Activated naive CD4-positive, alpha-beta T cell treated with anti-CD3 and anti-CD28 coated beads, Interleukin-2, amount 50 U/mL, for 16 hours (primary cell): ENCODE measurements at places on chromosomes 16 and 17.

DNA sequence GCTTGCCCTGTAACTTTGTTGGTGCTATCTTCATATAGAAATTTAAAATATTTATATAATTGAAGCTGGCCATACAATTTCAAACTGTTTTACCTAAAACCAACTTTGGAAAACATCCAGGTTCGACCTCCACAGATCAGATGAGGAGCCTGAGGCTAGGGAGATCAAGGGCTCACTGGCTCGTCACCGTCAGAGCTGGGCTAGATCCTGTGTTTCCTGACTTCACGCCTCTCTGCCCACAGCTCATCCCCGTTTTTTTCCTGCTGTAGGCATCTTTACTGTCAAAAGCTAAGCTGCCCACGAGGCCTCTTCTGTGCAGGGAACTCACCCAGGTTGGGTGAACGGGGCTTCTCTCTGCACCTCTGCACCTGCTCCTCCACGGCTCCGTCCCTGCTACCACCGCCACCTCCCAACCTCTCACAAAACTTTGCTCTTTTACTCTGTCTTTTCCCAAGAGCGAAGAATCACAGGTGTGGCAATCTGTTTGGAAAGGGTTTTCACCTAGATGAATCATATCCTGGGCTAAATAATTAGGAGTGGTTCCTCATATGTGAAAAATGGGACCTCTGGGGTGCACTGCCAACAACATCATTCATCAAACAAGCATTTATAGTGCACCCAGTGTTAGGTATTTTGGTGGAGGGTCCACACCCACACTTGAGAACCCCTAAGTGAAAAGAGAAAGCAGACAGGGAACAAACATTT is 24.8 kb upstream of the KDM6B start:
- no peak for DNase-seq

DNA sequence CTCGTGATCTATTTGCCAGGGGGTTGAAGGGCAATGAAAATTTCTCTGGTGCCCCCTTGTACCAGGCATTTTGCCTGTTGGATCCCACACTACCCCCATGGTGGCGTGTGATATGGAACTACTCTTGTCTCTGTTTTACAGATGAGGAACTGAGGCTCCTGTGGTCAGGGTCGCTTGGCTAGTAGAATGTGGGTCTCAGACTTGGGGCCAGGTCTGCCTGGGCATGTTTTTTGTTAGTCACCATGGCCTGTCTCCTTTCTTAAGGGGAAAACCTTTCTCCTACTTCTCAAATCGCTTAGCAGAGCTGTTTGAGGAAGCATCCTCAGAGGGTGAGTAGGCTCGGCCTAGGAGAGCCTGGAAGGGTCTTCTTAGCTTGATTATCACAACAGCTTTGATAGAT is 51.2 kb downstream of the CLEC16A start:
- no peak for DNase-seq

- DNase-seq: peak; percentile 75
Observed at GRCh38 chr17:38322156-38322779, 21.5 kb downstream of the GPR179 start.

DNA sequence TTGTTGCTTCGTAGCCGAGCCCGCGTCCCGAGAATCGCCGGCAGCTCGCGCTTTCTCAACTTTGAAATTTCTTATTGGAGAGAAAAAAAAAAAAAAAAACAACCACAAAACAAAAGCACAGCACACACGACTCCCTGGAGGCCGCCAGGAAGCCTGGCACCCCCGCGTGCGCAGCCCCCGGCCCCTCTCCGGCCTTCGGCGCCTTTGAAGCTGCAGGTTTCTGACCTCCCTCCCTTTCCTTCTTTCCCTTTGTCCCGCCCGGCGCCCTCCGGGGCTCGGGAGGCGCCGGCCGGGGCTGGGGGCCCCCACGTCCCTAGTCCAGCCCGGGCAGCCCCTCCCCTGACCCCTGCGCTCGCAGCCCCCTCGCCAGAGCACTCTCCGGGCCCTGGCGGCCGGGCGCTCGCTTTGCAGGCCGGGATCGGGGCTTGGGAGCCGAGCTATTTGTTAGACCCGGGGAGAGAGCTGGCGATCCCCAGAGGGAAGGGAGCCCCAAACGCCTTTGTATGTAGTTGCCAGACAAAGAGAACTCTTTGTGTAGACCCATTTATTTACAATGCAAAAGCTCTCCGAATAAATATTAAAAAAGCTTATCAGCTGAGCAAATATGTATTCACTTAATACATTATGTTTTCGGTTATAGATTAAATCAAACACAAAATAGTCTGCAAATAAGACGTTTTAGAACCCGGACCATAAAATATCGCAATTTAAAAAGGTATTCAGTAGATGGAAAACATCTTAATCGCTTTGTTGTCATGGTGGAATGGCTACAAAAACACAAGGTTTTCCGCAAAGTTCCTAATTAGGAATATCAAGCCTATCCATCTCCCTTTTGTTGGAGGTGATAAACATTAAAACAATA is 2.3 kb downstream of the BAHCC1 start:
- no peak for DNase-seq

DNA sequence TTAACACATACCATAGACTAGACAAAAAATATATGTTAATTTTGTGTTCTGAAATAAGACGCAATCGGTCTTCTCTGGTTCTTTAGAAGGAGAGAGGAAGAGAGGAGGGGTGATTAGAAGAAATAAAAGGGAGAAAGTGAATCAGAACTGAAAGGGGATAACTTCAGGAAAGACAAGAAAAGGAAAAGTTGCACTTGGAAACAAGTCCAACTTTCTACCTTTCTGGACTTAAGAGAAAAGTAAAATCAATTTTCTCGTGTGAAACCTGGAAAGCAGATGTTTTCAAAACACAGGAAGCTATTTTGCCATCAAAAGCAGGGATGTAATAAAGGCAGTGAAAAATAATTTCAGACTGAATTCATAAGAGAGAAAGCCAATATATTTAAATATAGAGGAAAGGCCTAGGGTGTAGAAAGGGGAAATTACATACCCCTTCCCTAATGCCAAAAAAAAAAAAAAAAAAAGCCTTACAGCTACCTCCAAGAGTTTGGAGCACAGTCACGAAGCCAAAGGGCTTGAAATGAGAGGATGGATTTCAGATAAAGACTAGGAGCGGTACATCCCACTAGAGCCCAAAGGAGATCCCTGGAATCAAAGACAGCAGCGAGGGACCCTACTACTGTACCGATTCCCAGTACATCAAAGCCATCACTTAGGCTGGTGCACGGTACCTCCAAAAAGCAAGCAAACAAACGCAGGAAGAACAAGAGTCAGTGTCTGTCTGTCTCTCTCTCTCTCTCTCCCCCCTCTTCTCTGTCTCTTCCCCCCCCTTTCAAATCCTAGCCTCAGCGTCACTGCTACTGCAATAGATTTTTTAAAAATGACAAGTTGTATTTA is 12.1 kb upstream of the ZFHX3 start:
- DNase-seq: no peak

DNA sequence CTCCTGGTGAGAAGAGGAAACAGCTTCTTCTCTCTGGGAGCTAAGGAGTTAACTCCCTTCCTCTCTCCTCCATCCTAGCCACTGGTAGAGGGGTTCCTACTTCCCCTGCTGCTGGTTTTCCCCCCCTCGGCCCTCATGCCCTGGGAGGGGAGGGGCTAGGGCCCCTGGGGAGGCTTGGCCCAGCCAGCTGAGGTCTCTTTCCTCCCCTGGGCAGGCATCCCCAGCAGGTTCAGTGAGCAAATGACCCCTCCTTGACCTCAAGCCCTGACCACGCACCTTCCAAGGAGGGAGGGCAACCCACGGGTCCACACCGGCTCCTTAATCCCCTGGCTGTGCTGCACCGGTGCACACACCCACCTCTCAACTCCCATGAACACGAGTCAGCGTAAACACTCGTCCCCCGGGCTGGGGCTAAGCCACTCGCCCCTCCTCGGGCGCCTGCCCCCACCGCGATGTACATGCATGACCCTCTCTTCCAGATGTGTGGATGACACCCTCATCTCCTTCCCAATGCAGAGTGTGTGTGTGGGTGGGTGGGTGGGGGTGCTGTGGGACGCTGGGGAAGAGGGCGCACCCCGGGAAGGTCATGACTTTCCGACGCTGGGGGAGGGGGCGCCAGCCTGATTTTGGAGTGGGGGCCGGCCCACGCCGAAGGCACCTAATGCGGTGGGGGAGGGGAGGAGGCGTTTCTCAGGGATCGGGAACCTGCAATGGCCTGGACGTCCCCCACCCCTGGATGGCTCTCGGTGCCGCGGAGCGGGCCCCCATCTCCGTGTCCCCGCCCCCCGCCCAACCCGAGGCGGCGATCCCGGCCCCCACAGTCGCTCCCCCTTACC is 33.7 kb downstream of the SRCIN1 start:
- DNase-seq: no peak

- no peak for DNase-seq
Observed at GRCh38 chr17:81251709-81252301, 12.7 kb downstream of the NDUFAF8 start.

DNA sequence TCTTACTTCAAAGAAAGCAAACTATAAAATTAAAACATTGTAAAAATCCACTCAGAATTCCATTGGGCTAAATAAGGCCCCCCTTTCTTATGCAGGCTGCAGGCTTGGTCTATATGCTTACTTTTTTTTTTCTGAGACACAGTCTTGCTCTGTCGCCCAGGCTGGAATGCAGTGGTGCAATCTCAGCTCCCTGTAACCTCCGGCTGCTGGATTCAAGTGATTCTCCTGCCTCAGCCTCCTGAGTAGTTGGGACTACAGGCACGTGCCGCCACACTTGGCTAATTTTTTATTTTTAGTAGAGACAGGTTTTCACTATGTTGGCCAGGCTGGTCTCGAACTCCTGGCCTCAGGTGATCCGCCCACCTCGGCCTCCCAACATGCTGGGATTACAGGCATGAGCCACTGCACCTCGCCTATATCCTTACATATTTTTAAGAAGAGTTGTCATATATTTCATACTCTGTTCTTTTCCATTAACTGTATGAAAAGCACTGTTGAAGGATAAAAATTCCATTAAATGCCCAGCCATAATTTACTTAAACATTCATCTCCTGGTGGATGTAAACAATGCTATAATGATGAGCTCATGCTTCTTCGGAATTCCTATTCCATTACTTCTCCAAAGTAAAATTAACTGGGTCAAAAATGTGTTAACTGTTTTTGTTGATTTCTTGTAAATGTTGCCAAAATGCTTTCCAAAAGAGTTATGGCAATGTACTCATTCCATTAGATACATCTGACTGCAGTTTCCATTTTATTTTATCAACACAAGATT is 17.8 kb downstream of the SNN start:
- no peak for DNase-seq

GRCh38 chr17:34255381-34255732 is 272 bp downstream of the CCL2 start:
- DNase-seq: no peak

DNA sequence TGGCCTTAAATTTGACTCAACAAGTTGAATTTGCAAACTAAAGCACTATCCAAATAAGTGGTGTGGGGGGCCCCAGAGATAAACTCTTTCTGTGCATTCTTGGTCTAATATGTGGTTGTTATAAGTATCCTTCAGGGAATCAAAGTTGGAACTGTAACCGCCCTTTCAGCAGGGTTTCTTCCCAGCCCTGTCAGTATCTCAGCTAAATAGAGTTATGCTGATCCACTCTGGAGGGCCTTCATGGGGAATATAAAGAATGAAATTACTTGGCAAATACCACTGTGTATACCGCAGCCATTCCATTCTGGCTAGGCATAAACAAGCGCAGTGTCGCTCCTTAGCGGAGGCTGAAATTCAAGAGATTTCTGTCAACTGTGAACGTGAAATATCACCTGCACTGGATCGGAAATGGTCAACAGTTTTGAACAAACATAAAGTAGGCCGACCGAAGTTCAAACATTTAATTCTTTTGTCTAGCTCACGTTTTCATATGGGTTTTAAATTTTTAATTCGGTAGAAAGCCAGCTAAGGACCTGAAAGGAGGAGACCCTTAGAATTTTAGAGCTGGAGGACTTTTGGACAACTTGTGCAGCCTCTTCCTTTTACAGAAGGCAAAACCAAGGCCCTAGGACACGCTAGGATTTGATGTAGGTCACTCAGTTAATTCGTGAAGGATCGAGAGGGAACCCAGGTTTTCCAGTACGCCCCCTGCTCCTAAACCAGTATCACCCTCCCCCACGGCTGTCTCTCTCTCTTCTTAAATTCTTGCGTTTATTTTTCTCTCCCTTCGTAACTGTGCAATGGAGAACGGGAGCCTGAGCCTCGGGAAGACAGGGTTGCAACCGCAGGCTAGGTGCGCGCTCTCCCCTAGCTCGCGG is 74.7 kb downstream of the CHD9 start:
- no peak for DNase-seq

GRCh38 chr17:3630781-3631180 is 5.3 kb downstream of the SHPK start:
- DNase-seq: no peak

DNA sequence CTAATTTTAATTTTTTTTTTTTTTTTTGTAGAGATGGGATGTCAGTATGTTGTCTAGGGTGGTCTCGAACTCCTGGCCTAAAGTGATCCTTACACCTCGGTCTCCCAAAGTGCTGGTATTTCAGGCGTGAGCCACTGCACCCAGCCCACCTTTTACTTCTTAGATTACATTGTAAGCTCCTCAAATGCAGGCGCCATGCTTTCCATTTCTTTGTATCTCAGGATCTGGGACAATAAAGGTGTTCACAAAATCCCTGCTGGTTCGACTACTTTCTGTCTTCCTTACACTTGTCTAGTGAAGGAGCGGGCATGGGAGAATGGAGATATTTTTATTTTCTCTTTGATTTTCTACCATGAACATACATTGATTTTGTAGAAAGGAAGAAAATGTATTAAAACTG is 23.2 kb upstream of the C16orf74 start:
- DNase-seq: no peak

- no peak for DNase-seq
Observed at GRCh38 chr17:75317671-75318070, 28.4 kb upstream of the SLC25A19 start.

- no peak for DNase-seq
Observed at GRCh38 chr16:86343027-86343795, 167.1 kb upstream of the FOXF1 start.
